Progenitor cell of endocrine pancreas (in vitro differentiated cells): ENCODE measurements at places on chromosomes 11 and 22.

- peaks cover 19% of the 10 kb centered on the region for H3K36me3 ChIP-seq
- peaks cover 48% of the 10 kb centered on the region for H3K4me1 ChIP-seq
- no peak overlapping the region for H3K4me3 ChIP-seq
- H3K27ac ChIP-seq, result peak overlapping the region; percentile 54
- no peaks in the 10 kb centered on the region for H3K27me3 ChIP-seq
Measured at GRCh38 chr11:62555464-62556107, 9.0 kb upstream of the AHNAK start.

- DNase-seq, result no peak
- no peak overlapping the region for H3K27ac ChIP-seq
- no peak overlapping the region for H3K4me3 ChIP-seq
- H3K4me1 ChIP-seq, result no peaks in the 10 kb centered on the region
- H3K27me3 ChIP-seq, result peaks cover 48% of the 10 kb centered on the region
Measured at GRCh38 chr11:128632141-128632791, 44.9 kb upstream of the ETS1 start.

DNA sequence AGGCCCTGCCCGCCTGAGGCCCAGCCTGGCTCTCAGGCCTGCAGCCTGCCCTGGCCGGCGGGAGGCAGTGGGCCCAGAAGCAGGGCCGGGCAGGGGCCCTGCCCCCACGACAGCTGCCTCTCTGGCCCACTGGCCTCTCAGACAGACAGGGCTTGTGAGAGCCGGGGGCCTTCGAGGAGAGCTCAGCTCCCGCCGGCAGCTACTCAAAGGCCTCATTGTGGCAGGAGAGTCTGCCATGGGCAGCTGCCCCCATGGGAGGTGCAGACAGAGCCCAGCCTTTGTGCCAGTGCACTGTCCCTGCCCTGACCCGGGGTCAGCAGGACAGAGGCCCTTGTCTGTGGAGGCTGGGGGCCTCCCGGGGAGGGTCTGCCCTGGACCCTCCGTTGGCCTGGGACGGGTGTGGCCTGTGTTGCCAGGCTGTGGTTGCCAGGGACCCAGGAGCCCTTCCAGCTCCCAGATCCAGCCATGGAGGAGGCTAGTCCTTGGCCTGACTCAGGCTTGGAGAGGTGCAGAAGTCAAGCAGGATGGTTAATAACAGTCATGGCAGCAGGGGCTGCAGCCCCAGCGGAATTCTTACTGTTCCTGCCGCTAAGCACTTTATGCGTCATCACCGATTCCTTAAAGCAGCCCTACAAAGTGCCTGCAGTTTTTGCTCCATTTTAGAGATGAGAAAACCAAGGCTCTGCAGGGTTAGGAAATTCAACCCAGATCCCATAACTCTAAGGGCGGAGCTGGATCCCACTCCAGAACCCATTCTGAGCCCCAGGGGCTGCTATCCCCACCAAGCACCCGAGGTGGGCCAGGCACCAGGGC is 12.5 kb downstream of the FLRT1 start:
- DNase-seq, result no peak
- peaks cover 2% of the 10 kb centered on the region for H3K4me1 ChIP-seq

DNA sequence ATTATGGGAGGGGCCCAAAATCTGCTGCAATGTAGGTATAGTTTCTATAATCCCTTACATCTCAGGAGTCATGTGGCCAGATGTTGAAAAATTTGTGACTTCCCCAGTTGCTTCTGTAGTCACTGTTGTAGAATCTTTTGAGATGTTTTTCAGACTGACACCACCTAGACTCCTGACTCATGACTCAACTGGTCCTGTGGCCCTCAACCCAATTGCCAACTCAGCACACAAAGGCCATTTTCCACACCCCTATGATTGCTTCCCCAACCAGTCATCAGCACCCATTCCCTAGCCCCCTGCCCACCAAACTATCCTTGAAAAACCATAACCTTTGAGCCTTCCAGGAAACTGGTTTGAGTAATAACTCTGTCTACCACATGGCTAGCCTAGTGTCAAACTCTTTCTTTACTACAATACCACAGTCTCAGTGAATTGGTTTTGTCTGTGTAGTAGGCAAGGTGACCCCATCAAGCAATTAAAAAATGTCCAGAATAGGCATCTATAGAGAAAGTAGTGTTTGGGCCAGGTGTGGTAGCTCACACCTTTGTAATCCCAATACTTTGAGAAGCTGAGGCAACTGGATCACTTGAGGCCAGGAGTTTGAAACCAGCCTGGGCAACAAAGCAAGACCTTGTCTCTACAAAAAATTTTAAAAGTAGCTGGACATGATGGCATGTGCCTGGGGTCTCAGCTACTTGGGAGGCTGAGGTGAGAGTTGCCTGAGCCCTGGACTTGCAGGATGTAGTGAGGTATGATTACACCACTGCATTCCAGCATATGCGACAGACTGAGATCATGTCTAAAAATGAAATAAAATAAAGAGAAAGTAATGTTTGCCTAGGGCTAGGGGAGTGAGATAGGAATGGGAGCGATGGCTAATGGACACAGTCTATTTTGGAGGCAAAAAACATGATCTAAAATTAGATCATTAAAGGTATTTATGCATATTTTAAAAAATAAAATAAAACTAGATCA is 24.1 kb upstream of the FEZ1 start:
- peaks cover 1% of the 10 kb centered on the region for H3K36me3 ChIP-seq
- H3K4me3 ChIP-seq, result no peak overlapping the region
- no peak overlapping the region for H3K27ac ChIP-seq
- H3K4me1 ChIP-seq, result peaks cover 4% of the 10 kb centered on the region
- no peak for DNase-seq

GRCh38 chr11:4466131-4466870 is 16.1 kb upstream of the OR52K1 start:
- H3K4me1 ChIP-seq, result peaks cover 4% of the 10 kb centered on the region
- no peak for DNase-seq
- no peaks in the 10 kb centered on the region for H3K27me3 ChIP-seq
- no peaks in the 10 kb centered on the region for H3K36me3 ChIP-seq

- H3K4me1 ChIP-seq, result peaks cover 24% of the 10 kb centered on the region
- no peak overlapping the region for H3K27ac ChIP-seq
- H3K4me3 ChIP-seq, result no peak overlapping the region
Measured at GRCh38 chr11:15471048-15471894, 356.5 kb downstream of the INSC start.
